ENCODE measurements at places on chromosomes 1 and 21.

DNA sequence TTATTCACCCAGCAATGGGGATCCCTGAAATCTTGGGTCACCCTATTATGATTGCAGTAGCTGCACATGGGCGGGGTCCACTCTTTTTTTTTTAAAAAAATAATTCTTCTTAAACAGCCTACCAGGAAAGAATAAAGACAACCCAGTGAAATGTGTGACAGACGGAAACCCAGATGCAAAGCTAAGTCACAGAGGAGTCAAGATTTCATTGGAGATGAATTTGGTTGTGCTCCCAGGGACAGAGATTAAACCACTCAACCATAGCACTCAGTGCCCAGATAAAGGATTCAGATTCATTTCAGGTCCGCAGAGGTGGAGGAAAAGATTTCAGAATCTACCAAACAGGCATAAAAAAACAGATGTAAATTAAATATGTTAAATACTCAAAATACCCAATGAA lies 583.5 kb upstream of the ZP4 start:
- no peak overlapping the region for H3K4me3 ChIP-seq
- DNase-seq = no peak

DNA sequence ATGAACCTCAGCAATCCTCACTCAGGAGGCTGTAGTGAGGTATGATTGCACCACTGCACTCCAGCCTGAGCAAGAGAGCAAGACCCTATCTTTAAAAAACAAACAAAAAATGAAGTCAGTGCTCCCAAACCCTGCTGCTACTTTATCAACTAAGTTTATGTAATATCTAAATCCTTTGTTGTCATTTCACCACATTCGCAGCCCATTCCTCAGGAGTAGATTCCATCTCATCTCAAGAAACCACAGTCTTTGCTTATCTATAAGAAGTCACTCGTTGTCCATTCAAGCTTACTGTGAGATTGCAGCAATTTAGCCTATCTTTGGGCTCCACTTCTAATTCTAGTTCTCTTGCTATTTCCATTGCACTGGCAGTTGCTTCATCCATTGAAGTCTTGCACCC lies 44.3 kb upstream of the RGL1 start:
- no peaks in the 10 kb centered on the region for H3K4me1 ChIP-seq
- no peaks in the 10 kb centered on the region for H3K36me3 ChIP-seq
- H3K27ac ChIP-seq = no peak overlapping the region
- no peak for DNase-seq
- no peak overlapping the region for H3K4me3 ChIP-seq
- H3K27me3 ChIP-seq = no peaks in the 10 kb centered on the region

GRCh38 chr1:26542771-26543451 lies 13.3 kb downstream of the RPS6KA1 start:
- H3K27ac ChIP-seq = peak overlapping the region; percentile 89
- DNase-seq = no peak
- H3K4me3 ChIP-seq = peak overlapping the region; percentile 32
- no peaks in the 10 kb centered on the region for H3K36me3 ChIP-seq

- no peaks in the 10 kb centered on the region for H3K27me3 ChIP-seq
- H3K4me3 ChIP-seq = no peak overlapping the region
- no peaks in the 10 kb centered on the region for H3K36me3 ChIP-seq
- DNase-seq = peak; percentile 55
- H3K4me1 ChIP-seq = no peaks in the 10 kb centered on the region
- H3K27ac ChIP-seq = no peak overlapping the region
These were observed 3.9 kb upstream of the NUAK2 start for GRCh38 chr1:205325334-205325884.

GRCh38 chr1:240608707-240609106 lies 3.2 kb downstream of the GREM2 start:
- no peaks in the 10 kb centered on the region for H3K36me3 ChIP-seq
- H3K4me3 ChIP-seq = no peak overlapping the region
- no peaks in the 10 kb centered on the region for H3K4me1 ChIP-seq
- H3K27ac ChIP-seq = no peak overlapping the region
- no peak for DNase-seq

DNA sequence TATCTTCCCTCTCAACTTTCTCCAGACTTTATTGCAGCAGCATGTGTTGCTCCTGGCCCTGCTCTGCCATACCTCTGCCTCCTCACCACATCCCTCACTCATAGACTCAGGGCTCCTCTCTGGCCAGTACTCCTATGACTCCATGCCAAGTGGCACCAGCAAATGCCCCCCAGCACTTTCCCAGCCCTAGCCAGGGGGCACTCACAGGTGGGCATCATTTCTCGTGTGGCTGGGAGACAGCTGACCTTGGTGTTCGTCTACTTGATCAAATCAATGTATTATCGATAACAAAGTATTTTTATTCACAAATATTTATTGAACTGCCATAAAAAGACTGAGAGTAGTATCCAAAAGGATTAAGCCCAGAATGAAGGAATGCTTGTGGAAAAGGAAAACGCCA lies 418.2 kb downstream of the FAM72C start:
- no peak overlapping the region for H3K4me3 ChIP-seq
- H3K4me1 ChIP-seq = no peaks in the 10 kb centered on the region
- H3K27ac ChIP-seq = no peak overlapping the region
- H3K36me3 ChIP-seq = no peaks in the 10 kb centered on the region
- no peaks in the 10 kb centered on the region for H3K27me3 ChIP-seq
- DNase-seq = no peak

GRCh38 chr1:91553177-91553591 lies 52.5 kb downstream of the CDC7 start:
- peak; percentile 84 for DNase-seq
- H3K4me3 ChIP-seq = no peak overlapping the region
- H3K27ac ChIP-seq = peak overlapping the region; percentile 85
- no peaks in the 10 kb centered on the region for H3K36me3 ChIP-seq
- H3K27me3 ChIP-seq = no peaks in the 10 kb centered on the region

- DNase-seq = no peak
- H3K4me3 ChIP-seq = no peak overlapping the region
- H3K36me3 ChIP-seq = peaks cover 6% of the 10 kb centered on the region
These were observed 16.1 kb upstream of the CCDC27 start for GRCh38 chr1:3736131-3736561.

DNA sequence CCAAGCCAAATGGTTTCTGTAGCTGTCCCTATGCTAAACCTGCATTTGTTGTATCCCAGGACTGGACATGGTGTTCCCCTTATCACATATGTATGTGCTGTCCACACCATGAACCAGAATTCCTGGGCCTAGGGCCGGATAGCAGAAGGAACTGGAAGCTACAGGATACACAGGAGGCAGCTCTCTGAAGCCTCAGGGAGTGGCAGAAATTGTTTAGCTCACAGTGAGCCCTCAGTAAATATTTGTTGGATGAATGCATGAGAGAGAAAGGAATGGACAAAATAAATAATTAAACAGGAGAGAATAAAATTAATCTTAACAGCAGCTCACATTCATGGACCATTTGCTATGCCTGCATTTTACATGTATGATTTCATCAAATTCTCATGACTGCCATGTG lies 2.1 kb downstream of the NIPAL3 start:
- H3K4me3 ChIP-seq = no peak overlapping the region
- peak overlapping the region; percentile 56 for H3K27ac ChIP-seq
- DNase-seq = no peak
- H3K36me3 ChIP-seq = no peaks in the 10 kb centered on the region
- peaks cover 8% of the 10 kb centered on the region for H3K4me1 ChIP-seq
- H3K27me3 ChIP-seq = no peaks in the 10 kb centered on the region

DNA sequence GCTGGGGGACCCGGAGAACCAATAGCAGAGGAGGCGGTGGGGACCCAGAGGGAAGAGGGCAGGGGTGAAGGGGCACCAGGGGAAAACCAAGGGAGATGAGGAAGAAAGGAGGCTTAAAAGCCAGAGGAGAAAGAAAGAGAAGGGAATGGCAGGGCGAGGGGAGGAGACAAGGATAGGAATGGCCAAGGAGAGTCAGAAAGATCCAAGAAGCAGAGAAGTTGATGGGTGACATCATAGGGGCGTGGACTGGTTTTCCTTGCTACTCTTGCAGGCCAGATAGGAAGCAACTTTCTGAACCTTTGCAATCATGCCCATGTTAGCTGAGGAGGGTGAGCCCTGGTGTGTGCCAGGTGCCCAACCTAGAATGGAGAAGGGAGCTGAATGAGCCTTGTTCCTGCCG lies 5.4 kb downstream of the NPR1 start:
- peaks cover 5% of the 10 kb centered on the region for H3K4me1 ChIP-seq
- no peak for DNase-seq
- H3K27ac ChIP-seq = no peak overlapping the region
- no peak overlapping the region for H3K4me3 ChIP-seq
- peaks cover 8% of the 10 kb centered on the region for H3K27me3 ChIP-seq
- no peaks in the 10 kb centered on the region for H3K36me3 ChIP-seq

DNA sequence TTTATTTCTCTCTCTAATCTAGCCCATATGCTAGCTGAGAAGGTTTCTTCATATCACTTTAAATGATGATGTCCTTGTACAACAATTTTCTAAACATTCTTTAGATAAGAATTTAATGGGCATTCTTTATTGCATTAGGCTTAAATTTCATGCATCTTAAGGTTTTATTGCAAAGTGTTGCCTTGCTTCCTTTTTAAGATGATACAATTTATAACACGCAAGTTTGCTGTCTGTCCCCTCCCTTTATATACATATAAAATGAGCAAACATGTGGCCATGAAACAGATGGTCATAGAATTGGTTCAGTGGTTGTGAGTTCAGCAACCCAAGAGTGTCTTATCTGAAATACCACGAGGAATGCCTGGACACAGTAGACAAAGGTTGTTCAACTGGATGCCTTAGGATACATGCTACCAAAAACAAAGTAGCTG lies 12.1 kb downstream of the NBPF3 start:
- no peaks in the 10 kb centered on the region for H3K4me1 ChIP-seq
- H3K27me3 ChIP-seq = no peaks in the 10 kb centered on the region

- H3K4me3 ChIP-seq = peak overlapping the region; percentile 57
- H3K36me3 ChIP-seq = no peaks in the 10 kb centered on the region
- DNase-seq = no peak
- peak overlapping the region; percentile 93 for H3K27ac ChIP-seq
These were observed 808 bp downstream of the C1orf116 start for GRCh38 chr1:207031632-207032264.

Data from breast epithelium (tissue), 4 donors.